ENCODE measurements at places on chromosomes 6 and 20.
A peak's percentile ranks its signal among the peaks of the same experiment; 100 is the strongest.

DNA sequence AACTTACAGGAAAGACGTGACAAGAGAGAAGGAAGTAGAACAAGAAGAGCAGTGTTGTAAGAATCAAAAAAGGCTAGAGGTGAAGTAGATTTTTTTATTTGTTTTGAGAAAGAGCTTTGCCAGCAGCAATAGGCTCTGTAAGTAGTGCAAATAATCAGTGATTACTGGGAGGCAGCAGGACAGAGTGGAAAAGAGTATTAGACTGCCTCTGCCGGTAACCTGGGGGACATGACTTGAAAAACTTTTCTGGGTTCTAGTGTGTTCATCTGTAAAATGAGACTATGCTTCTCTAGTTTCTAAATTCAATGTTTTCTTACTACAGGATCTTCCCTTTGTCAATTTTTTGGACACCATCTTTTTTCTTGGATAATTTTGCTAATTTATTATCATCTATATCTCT lies 5.8 kb upstream of the IRAK1BP1 start:
- no peak for DNase-seq

GRCh38 chr20:1313236-1313964 lies 15.5 kb downstream of the SDCBP2 start:
- peak; percentile 64 for DNase-seq

DNA sequence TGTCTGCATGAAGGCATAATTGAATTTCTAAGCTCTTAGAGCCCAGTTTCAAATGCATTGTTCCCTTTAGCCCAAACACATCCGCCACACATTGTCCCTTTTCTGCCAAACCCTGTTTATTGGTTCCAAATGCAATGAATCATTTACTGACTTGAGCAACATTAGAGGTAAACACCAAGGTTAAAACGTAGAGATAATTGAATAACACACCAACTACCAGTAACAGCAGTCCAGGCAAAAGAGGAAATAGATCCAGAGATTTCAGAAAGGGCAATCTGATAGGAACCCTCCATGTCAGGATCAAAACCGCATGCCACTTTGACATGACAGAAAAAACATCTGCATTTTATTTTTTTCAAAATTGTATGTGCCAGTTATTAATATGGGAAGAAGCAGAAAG lies 114.8 kb downstream of the PKHD1 start:
- DNase-seq = no peak

GRCh38 chr6:36756786-36757185 lies 59.2 kb downstream of the RAB44 start:
- DNase-seq = no peak

- no peak for DNase-seq
Measured at GRCh38 chr6:27135087-27135657, 112.3 kb upstream of the PRSS16 start.

GRCh38 chr6:161630674-161631073 lies 356.8 kb upstream of the AGPAT4 start:
- peak; percentile 73 for DNase-seq

DNA sequence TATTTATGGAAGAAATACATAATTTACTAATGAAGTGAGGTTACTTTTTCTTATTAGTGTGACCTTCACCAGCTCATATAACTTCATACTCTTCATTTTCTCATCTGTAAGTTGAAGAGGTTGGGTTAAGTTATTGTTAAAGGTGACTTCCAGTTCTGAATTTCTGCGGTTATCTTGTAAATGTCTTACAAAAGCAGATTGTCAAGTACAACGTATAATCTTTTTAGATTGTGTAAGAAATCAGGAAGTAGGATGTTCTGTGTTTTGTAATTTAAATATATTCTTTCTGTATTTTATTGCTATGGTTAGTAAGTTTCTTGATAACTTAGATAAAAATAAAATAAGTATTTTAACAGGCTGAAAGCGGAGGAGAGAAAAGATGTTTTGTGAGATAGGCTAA lies 12.0 kb downstream of the WTAP start:
- DNase-seq = no peak

GRCh38 chr6:3165631-3166534 lies 8.5 kb upstream of the TUBB2A start:
- peak; percentile 81 for DNase-seq

DNA sequence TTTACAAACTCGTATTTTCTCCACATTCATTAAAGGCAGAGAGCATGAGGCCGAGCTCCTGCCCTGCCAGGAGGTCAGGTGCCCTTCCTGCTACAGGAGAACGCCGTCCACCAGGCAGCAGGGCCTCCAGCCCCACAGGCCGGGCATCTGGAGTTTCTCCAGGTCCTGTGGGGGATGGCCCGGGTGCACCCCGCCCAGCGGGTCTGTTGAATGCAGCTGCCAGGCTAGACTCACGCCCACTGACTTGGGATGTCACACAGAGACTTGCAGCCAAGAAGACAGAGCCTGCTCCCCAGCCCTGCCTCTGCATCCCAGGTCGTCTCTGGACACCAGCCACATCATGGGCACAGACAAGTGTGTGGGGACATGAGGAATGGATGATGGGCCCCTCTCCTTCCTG lies 376.4 kb downstream of the CDH4 start:
- no peak for DNase-seq

DNA sequence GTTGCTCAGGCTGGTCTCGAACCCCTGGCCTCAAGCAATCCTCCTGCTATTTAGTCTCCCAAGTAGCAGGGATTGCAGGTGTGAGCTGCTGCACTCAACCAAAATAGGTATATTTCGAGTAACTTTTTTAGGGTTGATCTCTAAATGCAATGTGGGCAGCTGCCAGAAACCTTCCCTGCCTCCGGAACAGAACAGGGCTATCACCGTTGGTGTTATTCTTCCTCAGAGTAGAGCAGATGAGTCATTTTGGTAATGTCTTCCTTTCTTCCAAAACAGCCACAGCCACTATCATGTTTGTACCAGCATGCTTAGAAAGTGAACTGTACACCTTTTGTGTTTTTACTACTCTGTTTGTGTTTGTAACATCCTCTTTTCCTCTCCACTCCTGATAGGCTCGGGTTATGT lies 44.1 kb downstream of the SNX9 start:
- DNase-seq = peak; percentile 31

DNA sequence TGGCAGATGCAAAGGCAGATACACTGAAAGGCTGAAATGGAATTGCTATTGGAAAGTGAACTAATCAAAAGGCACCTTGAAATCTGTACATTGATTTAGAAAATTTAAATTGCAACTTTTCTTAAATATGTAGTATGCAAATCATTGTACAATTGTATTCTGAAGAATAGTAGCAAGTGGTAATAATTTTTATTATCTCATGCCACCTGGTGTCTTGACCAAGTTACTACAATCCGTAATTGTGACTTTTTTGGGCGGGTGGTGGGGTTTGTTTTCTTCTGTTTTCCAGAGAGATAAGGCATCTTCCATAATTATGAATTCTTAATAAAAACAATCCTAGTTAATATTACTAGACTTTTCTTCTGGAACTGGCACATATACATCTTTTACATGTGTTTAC lies 12.5 kb upstream of the BCKDHB start:
- no peak for DNase-seq

GRCh38 chr6:3090013-3090412 lies 21.7 kb downstream of the RIPK1 start:
- DNase-seq = no peak

GRCh38 chr6:33481192-33481591 lies 26.8 kb downstream of the ZBTB9 start:
- DNase-seq = no peak

DNA sequence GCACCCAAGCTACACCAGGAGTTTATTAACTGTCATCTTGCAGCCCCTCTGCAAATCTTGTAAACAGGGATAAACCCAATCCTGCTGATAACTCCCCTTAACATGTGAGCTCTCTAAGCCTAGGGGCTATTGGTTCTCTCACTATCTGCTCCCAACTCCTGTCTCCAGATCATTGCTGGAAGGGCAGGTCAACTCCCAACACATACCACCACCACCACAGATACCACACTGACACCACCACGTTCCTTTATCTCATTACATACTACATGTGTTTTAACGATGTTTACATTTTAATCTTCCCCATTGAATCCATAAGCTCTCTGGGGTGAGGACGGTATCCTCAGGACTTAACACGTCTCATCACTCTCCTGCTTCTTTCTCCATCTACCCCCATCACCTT lies 51.8 kb downstream of the SIM1 start:
- no peak for DNase-seq

DNA sequence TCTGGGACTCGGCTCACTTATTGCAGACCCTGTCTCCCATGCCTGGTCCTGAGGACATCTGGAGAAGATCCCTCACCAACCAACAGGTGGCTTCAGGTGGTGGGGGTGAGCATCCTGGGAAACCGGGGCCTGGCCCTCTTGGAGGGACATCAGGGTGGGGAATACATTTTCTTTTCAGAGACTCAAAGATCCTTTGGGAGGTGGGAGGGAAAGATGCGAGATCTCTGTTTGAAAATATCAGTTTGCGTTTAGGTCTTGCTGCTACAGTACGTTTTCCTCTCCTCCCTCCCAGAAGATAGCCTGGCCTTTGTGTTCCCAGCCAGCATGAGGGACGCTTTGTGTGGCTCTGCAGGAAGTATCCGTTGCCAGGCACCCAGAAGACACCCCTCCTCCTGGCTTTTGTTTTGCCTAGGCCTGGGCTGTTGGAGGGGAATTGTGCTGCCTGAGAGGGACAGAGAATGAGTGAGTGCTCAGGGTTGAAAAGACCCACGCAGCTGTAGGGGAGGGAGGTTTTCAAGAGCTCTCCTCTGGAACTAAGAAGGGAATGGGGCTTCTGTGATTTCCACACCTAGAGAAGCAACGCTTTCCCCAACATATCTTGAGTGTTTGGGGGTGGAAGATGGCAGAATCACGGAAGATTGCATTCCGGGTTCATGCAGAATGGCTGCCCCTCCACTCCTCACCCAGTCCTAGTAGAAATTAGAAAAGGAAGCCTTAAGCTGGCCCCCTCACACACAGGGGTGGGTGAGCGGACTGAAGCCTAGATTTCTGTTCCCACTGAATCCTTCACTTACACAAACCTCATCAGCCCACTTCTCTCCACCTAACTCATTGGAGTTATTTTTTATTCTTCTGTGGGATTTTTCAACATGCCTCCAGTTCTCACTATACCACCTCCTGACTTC lies 22.0 kb upstream of the SLC2A12 start:
- no peak for DNase-seq

- DNase-seq = no peak
Measured at GRCh38 chr20:10550204-10551118, 115.4 kb downstream of the SLX4IP start.

DNA sequence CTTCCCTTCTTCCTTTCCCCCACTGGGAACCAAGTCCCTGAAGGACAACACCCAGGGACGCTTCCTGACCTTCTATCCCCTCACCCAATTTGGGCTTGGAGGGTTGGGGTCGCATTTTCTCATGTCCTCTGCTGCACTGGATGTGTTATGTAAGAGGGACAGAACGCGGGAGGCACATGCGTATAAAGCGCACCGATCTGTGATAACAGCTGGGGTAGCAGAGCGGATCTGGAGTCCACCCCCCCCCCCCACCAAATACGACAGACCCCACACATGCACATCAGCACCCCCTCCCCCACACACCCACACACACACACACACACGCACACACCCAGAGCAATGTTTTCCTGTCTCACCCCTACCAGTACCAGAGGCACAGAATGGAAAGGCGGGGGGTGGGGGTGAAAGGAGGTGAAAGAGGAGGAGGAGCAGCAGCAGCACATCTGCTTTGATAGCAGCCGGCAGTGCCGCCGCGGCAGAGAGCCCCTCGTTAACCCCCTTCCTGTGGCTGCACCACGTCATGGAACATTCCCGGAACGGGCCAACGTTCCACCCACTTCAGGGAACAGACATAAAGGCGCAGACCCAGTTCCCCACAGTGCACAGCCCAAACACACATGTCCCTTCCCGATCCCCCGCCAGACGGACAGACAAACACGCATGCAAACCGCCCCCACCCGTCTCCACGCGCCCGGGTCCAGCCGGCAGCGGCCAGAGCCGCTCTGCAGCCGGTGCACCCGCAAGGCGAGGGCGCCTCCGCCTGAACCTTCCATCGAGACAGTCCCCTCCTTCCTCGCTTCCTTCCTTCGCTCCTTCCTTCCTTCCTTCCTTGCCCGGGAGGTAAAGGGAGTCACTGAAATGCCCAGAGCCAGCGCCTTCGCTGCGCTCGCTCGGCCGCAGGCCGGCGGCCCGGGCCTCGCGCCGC lies 590 bp downstream of the HIVEP2 start:
- peak; percentile 88 for DNase-seq

DNA sequence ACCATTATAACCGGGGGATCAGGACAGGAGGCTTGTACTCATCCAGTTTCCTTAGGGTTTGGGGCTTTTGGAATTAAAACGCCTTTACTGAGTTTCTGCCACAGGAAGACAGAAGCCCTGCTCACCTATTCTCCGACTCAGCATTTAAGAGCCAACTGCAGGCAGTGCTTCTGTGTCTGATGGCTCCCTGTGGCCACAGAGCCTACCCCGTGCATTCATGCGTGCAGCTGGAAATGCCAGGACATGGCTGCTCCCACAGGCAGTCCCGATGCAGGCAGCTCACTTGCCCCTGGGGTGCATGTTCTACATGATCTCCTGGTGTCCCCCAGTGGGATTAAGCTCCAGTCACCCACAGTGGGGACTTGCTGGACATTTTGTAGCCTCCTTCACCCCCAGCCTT lies 22.2 kb downstream of the ZNF831 start:
- no peak for DNase-seq

DNA sequence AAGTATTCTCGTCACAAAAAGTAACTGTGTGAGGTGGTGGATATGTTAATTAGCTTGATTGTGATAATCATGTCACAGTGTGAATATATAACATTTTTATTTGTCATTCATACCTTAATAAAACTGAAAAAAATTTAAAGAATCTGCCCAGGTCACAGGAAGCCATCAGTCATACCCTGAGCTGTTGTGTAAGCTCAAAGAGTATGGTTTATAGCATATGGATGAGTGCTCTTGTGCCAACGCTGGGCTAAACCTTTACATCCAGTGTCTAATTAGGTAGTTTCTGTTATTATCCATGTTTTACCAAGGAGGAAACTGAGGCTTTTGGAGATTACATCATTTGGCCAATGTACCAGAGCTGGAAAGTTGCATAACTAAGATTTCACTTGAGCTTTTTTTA lies 11.4 kb downstream of the PKIG start:
- no peak for DNase-seq

DNA sequence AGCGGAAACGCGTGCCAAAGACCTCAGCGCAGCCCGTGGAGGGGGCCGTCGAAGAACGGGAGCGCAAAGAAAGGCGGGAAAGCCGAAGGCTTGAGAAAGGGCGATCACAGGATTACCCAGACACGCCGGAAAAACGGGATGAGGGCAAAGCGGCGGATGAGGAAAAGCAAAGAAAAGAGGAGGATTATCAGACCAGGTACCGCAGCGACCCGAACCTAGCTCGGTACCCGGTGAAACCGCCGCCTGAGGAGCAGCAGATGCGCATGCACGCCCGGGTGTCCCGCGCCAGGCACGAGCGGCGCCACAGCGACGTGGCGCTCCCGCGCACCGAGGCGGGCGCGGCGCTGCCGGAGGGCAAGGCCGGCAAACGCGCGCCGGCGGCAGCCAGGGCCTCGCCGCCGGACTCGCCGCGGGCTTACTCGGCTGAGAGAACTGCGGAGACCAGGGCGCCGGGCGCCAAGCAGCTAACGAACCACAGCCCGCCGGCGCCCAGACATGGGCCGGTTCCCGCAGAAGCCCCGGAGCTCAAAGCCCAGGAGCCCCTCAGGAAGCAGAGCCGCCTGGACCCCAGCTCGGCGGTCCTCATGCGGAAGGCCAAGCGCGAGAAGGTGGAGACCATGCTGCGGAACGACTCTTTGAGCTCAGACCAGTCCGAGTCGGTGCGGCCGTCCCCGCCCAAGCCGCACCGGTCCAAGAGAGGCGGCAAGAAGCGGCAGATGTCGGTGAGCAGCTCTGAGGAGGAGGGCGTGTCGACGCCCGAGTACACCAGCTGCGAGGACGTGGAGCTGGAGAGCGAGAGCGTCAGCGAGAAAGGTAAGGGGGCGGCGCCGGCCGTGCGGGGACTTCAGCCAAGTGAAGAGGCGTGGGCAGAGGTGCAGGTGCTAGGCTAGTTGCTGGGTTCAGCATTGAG lies 296.2 kb downstream of the RIMS1 start:
- peak; percentile 24 for DNase-seq
